Stimulated activated CD4-positive, alpha-beta T cell treated with anti-CD3 and anti-CD28 coated beads, Interleukin-1b, Interleukin-23, amount 100 ng/mL, for 24 hours (primary cell): ENCODE measurements at places on chromosomes 2 and 18.

DNA sequence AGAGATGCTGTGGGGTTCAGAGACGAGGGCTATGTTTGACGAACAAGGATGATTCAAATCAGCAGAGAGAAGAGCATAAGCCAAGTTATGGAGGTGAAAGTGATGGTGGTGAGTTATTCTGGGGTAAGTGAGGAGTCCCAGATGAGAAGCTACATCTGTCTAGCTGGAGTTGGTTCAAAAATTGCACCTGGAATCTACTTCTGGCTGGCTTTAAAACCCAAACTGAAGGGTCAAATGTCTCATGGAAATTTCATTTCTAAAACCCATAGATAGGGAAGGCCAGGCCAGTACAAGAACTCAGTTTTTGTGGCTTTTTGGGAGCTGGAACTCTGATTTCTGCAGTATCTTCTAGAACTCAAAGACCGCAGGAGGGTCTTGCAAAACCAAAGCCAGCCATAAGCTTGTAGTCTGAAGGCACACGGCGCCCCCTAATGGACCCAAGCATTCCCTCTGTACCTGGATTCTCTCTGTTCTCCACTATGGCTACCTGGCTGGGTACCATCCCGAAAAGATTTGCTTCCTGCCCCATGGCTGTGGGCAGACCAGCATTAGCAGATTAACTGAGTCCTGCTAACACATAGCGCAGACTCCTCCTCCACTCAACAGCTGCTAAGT is 229.1 kb upstream of the SLC14A2 start:
- DNase-seq: no peak

- no peak for DNase-seq
These were observed 5.5 kb downstream of the C2orf81 start for GRCh38 chr2:74415762-74416395.

DNA sequence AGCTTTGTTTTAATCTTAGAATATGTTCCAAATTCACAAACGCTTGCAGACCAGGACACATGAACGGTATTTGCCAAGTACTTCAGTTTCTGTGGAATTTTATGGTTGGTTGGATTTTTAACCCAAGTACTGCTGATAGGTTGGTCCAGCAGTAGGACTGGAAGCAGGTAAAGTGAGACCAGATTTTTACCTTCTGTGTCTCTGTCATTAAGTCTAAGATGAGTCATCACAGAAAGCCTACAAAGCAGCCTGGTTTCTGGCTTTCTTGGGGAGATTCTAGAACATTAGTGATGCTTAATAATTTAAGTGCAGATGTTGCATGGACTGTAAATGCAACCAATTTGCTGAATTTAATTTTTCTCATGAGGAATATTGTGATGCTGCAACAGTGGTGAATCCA is 100.5 kb downstream of the SCG2 start:
- DNase-seq: no peak

DNA sequence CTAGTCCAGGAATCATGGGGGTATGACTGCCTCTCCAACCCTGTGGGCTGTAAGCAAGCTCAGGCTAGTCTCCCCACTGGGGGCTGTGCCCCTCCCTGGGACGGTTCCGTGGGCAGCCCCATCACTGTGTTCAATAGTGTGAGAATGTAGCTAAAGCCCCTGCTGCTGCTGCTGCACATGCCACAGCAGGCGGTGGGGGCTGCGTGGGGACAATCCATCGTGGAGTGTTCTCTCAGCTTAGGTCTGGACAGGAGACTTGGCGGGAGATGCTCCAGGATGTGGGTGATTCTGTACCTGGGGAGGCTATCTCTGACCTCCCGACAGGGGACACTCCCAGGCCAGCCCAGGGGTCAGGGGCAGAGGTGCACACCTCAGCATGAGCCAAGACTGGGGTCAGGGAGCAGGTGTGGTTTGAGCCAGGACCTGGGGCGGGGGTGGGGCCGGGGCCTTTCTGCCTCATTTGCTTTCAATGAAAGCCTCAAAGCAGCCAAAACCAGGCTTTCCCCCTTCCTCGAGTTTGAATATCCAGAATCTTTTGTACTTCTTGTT is 10.2 kb downstream of the PKDCC start:
- no peak for DNase-seq

DNA sequence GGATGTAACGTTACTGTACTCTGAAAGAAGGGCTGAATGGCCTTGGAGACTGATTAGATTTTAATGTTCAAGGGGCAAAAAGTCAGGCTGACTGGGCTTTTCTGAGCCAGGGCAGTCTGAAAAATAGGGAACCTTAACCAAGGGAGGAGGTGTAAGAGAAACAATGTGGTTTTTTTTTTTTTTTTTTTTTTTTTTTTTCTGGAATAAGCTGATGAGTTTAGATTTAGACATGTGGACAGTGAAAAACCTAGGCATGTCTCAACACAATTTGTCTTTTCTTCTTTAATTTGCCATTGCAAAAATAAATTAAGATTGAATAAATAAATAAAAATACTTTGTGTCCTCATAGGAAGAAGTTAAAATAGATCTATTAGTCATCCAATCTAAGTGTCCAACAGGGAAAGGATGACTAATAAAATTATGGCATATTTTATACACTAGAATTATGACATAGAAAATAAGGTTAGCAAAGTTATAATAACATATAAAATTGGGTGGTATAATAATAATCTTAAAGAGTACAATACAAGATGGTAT is 237.6 kb upstream of the TRIB2 start:
- no peak for DNase-seq

GRCh38 chr18:76524477-76524876 is 29.4 kb upstream of the ZNF516 start:
- no peak for DNase-seq

- DNase-seq: no peak
These were observed 218.4 kb upstream of the HS6ST1 start for GRCh38 chr2:128536925-128537620.

- DNase-seq: no peak
These were observed 161.0 kb downstream of the HDAC4 start for GRCh38 chr2:239239607-239240413.
